GM10248 (cell line): ENCODE measurements at places on chromosomes 7 and 10.
A peak's percentile ranks its signal among the peaks of the same experiment; 100 is the strongest.

DNA sequence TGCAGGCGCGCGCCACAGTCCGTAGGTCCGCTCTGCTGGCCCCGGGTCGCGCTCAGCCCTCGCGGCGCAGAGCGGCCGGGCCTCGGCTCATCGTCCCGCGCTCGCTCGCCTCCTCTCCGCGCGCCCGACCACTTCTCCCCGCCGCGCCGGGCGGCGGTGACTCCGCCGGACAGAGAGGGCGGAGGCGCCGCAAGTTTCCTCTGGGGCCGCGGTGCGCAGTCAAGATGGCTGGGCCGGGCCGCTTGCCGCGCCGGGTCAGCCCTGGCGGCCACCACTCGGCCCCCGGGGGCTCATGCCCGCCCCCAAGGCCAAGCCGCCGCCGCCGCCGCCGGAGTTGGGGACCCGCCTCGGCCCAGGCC lies 441 bp downstream of the FZD8 start:
- peak; percentile 45 for DNase-seq

DNA sequence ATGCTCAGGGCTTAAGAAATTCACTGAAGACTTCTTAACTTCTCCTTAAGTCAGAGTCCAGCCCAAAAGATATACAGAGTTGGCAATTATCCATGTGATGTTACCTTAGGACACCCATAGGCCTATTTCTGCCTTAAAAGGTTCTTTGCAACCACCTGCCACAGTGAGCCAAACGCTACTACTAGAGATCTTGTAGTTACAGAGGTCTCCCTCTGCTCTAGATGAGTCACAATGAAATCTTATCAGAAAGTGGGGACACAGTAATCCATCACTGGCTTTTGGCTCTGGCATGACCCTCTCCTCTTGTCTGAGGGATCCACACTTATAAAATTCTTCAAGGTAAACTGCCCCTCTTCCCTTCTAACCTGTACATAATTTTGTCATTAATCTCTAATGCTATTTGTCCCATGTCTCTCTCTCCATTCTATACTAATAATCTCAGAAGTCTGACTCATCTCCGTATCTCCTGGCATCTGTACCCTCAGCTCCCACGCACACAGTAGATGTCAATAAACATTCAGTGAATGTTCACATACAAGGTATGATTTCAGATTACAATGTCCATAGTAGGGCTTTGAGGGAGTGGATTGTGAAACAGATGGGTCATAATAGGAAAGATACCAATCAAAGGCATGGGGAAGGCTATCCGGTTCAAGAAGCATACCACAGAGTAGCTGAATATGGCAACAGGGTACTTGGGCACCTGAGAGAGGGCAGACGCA lies 112.1 kb downstream of the SGMS1 start:
- DNase-seq, result no peak

DNA sequence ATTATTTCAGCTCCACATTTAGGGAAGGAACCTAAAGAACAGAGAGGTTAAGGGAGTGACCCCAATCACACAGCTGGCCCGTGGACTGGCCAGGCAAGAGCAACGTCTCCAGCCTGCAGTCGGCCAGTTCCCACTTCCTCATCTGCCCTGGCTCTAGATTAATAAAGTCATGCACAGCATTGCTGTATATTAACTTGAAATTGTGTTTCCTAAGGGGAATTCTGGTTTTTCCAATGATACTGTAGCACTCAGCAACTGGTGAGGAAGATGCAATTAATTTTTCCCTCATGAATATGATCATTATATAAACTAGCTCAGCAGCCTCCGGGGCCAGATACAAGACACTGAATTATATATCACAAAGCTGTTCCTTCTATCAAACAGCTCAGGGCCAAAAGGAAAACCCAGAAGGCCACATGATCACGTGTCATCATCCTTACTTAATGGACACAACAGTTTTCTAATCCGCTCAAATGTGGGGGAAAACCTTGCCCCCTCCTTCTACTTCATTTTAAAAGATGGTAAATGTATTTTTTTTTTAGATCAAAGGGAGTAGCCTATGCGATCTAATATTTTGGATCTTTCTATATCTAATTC lies 295.3 kb upstream of the PRKCQ start:
- no peak for DNase-seq

- no peak for DNase-seq
These were observed 129.9 kb downstream of the NOC3L start for GRCh38 chr10:94232711-94233383.

GRCh38 chr10:86085136-86085535 lies 281.5 kb downstream of the GRID1 start:
- DNase-seq, result no peak

DNA sequence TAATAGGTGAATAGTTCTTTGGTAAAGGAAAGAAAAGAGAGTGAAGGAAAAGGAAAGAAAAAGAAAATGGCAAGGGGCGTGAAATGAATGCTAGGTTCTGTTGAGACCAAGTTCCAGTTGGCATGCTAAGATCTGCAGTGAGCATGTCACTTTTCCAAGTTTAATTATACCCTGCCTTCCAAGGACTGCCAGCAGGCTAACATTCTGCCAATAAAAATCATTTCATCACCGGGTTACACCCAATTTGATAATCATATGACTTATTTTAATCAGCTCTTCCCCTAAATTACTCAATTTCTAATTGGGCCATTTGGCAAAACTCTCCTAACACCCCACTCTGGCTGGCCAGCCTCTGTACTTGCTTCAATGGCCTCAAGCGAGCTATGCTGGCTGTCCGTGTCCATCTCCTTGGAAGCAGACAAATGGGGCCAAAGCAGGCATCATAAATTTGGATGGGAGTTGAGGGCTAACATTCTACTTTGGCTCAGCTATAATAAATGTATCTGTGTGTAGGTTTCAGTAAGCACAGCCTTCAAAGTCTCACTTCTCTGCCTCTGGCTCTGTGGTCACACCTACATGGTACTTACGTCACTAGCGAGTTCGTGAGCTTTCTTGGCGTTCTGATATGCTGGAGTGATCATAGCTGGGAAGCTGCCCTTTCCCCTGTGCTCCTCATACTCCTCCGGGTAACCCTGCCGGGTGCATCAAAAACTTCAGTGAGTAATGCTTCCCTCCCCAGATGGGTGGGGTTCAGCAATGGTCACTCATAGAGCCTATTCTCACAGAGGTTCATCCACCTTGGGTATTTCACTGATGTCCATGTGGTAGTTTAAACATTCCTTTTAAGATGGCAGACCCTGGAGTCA lies 17.3 kb downstream of the NRAP start:
- DNase-seq, result no peak

- no peak for DNase-seq
These were observed 41.0 kb upstream of the PSMG3 start for GRCh38 chr7:1610678-1611302.

- DNase-seq, result peak; percentile 92
These were observed at the start of gene NUDCD3 for GRCh38 chr7:44490351-44491200. Gene NUDCD3 (minus strand): TSS chr7:44490658. CDS start chr7:44490600, 58 bp downstream.

DNA sequence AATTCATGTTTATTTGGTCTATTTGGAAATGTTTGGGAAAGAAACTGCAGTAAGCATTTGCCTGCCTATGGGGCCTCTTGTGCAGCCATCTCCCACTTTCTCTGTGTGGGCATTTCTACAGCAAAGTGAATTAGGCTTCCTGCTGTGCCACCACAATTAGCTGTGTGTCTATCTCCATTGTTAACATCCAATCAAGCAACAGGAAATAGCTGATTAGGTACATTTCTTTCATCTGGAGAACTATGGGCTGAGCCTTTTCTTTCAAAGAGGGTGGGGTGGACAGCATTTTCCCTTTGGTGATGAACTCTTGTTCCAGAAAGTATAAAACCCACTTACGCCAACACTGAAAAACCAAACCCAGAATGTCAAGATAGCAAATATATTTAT lies 640.0 kb downstream of the ACTR3B start:
- no peak for DNase-seq

DNA sequence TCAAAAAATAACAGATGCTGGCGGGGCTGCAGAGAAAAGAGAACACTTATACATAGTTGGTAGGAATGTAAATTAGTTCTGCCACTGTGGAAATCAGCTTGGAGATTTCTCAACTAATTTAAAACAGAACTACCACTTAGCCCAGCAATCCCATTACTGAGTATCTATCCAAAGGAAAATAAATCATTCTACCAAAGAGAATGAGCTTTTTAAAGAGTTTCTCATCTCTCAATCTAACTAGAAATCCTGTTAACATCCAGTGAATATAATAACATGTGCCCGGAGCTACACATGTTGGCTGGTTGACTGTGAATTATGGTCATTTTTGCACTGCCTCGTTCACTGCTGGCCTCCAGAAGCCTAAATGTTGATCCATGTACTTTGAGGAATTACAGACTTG lies 39.3 kb downstream of the BET1 start:
- DNase-seq, result no peak

- no peak for DNase-seq
These were observed 39.9 kb downstream of the INPP5A start for GRCh38 chr10:132577350-132578003.

GRCh38 chr7:131604841-131605279 lies 48.4 kb upstream of the PODXL start:
- no peak for DNase-seq

DNA sequence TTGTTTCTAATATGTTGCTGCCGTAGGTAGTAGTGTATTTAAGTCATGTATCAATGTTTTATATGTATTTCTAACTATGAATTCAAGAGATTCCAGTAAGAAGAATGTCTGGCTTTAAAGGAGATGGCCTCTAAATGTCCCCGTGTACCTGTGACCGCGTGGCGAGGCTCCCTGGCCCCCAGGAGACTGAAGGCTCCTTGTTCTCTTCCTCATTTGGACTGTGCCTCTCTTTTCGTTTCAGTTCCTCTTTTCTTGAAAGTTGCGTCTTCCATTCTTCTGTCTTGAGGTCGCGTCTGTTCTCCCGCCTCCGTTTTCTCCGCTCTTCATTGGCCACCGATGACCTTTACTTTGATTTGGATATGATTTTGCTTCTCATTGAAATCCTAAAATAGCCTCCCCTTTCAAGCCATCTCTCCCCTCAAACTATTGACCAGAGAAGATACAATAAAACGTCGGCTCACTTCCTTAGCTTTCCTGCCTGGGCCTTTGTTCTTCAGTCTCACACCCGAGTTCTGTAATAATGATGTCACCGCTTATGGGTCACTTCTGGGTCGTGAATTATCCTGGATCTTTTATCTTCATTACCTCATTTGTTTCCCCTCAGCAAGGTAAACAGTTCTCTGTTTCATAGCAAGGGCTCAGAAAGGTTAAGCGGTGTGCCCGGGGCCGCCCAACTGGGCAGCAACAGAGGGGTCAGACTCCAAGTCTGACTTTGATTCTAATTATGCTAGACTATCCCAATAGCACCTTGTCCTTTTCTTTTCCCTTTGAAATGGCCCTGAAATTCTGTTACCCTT lies 28.7 kb downstream of the WIPI2 start:
- peak; percentile 89 for DNase-seq

- no peak for DNase-seq
These were observed 16.6 kb upstream of the FAM170B start for GRCh38 chr10:49150426-49150825.

DNA sequence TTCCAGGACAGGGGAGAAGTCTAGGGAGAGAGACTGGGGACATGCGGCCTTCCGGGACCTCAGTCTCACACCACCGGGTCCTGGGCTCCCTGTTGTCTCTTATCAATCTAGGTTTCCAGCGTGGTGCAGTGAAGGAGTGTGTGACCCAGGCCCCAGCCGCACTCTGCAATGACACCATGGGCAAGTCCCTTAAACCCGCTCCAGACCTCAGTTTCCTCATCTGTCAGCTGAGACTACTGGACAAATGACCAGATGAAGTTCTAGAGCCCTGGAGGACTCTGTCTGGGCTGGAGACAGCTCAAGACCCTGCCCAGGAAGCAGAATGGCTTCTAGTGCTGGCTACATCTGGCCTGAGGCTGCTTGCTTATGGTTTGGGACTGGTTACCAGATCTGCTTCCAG lies 20.1 kb upstream of the EIF5AL1 start:
- no peak for DNase-seq

GRCh38 chr7:16765436-16765859 lies 11.9 kb downstream of the TSPAN13 start:
- DNase-seq, result no peak

DNA sequence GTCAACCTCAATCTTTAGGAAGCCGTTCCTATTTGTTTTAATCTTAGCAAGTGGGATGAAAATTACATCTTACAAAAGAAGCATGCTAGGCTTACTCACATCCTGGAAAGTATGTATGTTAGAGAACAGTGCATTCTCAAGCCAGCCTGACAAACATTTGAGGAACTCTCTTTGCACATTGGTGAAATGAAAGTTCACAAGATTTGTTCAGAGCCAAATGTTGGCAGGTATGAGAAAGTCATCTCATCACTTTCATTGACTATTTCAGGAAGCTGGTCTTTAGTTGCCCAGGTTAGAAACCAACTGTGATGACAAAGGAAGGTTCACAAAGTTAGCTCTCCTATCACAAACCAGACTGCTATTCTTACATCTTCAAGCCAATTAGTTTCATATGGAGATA lies 57.1 kb downstream of the ABCB1 start:
- DNase-seq, result no peak

DNA sequence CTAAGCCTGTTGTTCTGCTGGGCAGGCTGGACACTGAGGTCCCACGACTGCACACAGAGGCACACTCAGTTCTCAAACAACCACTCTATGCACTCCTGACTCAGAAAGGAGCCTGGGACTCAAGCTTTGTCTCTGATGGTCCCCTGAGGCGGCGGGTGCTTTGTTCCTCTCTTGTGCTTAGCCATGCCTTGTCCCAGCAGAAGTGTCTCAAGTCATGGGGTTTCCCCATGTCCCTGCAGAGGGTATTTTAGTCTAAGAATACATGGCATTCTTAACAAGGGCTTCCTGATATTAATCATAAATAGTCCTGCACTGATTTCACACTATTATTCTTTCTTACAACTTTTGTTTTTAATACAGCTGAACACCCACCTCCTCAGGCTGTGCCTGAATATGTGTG lies 72.5 kb downstream of the CXCL12 start:
- no peak for DNase-seq

DNA sequence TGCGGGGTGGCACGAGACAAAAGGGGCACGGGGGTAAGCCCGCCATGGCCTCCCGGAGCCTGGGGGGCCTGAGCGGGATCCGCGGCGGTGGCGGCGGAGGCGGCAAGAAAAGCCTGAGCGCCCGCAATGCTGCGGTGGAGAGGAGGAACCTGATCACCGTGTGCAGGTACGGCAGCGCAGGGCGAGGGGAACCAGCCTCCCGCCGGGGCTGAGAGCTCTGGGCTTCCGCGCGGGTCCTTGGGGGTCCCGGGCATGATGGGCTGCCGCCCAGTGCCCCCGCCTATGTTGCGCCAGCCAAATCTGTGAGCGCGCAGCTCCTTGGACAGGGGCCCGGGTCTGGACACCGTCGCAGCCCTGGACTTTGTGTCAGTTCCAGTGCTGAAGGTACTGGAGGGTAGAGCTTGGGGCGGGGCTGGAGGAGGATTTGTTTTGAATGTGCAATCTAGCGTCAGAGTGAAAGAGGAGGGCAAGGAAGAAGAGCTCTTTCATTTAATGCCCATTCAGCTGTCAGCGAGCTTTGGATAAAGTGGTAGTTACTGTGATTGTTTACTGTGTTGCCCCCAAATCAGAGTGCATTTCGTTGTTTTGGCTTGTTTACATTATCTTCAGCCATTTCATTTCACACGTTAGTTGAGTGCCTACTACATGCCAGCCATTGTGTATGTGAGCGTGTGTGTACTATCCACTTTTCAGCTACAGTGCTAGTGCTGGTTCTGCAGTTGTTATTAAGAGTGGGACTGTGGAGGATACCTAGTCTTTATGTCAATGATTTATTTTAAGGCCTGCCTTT lies 777 bp downstream of the RUNDC3B start:
- DNase-seq, result peak; percentile 19
